ENCODE measurements at places on chromosomes 16 and 17.

DNA sequence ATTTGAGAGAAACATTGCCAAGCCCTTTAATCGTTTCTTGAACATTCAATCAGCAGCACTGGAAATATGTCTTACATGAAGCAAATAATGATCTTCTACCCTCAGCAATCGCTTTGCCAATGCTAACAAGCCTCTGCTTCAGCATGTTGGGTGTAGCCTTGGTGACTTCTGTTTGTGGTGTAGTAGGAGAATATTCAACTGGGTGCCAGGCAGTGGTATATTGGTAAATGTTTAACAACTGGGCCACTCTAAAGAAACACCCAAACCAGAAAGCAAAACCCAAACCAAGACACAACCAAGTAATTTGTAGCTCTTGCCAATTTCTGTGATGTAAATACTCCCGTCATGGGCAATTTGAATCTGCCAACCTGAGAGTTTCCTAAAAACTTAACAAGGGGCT lies 9.7 kb downstream of the CDH13 start:
- no peak for DNase-seq

DNA sequence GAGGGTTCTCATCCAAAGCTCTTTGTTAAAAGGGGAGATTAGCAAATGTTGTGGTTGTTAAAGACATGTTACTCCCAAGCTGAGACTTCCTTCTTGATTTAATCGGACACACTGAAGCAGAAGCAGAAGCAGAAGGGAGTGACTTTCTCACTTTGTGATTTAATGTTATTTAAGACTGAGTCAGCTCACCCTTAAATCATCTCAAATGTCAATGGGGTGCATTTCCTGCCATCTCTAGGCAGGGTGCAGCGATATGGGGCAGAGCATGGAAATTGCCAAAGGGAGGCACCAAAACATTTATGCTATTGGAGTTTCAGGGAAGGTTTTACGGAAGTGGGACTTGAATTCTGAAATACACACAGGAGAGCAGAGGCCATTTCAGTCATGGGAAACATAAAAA lies 283.6 kb downstream of the ABCC12 start:
- no peak for DNase-seq

- no peak for DNase-seq
Measured at GRCh38 chr16:13767215-13767614, 152.7 kb upstream of the ERCC4 start.

DNA sequence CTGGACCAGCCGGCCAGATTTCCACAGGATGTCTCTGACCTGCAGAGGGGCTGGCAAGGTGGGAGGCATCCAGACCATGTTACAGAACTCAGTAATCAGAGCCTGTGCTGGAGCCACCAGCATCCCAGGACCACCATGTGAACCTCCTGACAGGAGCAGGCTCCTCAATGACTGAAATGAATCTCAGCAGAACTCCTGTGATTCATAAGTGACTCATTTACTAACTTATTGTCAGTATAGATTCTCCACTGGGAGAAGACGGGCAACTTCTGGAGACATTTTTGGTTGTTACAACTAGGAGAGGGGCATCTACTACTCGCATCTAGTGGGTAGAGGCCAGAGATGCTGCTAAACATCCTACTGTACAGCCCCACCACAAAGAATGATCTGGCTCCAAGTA lies 3.1 kb upstream of the WWOX start:
- peak; percentile 3 for DNase-seq

DNA sequence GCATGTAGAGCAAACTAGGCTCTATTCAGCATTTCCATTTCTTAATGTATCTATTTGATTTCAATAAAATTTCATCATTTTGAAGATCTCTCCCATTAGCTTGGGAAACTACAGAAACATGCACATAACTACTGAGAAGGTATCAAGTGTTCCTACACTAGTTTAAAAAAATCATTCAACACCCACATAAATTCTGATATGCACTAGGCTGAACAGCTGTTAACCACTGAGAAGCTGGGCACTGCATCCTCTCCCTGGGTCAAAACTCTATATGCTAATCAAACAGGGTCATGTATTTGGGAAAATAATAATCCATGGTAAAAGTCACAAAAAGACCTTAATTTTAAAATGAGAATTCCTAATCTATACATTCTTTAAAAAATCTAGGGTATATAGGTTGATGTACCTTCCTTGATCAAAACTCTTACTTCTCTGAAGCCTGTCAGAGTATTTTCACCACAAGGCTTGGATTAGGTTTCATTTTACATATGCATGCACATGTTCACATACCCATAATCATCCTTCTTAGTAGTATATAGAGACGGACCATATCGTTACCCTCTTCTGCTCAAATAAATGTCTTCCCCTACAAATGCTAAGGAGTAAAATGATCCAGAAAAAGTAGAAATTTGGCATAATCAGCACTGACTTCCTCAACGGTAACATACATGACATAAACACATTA lies 57.2 kb downstream of the KANSL1 start:
- no peak for DNase-seq

DNA sequence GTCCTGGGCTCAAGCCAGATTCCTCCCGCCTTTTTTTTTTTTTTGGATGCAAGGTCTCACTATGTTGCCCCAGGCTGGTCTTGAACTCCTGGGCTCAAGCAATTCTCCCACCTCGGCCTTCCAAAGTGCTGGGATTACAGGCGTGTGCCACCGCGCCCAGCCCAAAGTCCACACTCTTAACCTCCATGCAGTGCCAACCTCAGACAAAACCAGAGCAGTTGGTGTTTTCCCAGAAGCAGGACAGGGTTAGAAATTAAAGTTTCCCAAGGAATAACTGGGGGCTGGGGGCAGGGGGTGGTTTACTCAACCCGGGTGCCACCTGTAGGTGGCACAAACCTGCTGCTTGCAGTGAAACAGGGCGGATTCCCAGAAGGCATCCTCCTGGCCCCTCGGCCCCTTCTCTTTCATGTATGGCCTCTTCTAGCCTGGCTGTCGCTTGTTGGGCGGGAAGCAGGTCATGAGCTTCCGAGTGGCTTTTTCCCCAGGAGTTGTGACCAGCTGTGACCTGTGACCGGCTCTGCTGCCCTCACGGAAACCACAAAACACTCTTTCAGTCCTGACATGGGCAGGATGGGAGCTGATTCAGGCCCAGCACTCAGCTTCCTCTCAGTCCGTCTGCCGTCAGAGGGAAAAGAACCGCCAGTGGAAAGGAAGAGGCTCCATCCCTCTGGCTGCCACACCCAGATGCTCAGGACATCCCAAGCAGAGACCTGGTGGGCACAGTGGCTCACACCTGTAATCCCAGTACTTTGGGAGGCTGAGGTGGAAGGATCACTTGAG lies 25.6 kb upstream of the USP7 start:
- DNase-seq: no peak

- no peak for DNase-seq
Measured at GRCh38 chr16:22225060-22225459, 19.0 kb downstream of the EEF2K start.

- no peak for DNase-seq
Measured at GRCh38 chr16:50676684-50677225, 4.4 kb downstream of the SNX20 start.

- peak; percentile 58 for DNase-seq
Measured at GRCh38 chr17:19311421-19312215, 50.9 kb downstream of the B9D1 start.

DNA sequence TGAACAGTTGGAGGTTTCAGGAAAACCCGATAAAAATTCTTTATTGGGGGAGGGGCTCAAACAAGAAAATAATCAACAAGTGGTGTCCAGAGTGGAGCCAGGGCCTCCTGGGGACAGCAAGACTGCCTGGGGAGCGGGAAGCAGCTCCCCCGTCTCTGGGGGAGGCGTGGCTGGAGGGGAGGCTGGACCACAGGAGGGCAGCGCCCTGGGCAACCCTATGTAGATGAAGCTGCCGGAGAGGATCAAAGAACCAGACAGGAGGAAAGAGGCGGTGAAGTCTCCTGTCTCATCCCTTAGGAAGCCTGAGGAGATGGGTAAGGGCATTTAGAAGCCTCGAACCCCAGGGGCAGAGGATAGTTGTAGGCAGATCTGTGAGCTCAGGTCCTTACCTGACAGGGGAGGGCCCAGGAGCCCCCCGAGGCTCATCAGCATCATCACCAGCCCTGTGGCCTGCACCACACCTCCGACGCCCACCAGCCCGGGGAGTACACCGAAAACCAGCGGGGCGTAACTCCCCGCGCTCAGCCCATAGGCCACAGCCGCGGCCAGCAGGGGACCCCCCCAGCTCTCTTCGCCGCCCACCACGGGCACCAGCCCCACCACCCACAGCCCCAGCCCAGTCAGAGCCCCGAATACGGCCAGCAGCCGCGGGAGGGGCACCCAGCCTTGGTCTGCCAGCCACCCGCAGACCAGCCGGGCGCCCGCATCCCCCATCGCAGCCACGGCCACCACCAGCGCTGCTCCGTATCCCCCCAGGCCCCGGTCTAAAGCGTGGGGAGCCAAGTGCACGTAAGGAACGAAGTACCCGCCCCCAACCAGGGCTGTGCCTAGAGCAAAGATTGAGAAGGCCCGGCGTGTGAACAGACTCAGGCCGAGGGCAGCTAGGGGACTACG lies 2.0 kb downstream of the SLC16A11 start:
- DNase-seq: no peak

GRCh38 chr17:16353317-16354174 lies at the start of gene CENPV:
TSS of gene CENPV (minus strand) at chr17:16353469. CDS start at chr17:16353436, 33 bp downstream.
- peak; percentile 32 for DNase-seq

GRCh38 chr17:7695586-7695985 lies 7.3 kb downstream of the WRAP53 start:
- no peak for DNase-seq

- peak; percentile 49 for DNase-seq
Measured at GRCh38 chr16:85395913-85396878, 216.9 kb upstream of the GSE1 start.

- no peak for DNase-seq
Measured at GRCh38 chr17:78992542-78993212, 13.0 kb upstream of the LGALS3BP start.

- DNase-seq: no peak
Measured at GRCh38 chr16:49924078-49924477, 68.2 kb upstream of the ZNF423 start.

All from iris pigment epithelial cell (primary cell).